ENCODE measurements at places on chromosomes 4 and X. TPM values are rescaled to one million over a fixed set of nuclear protein-coding genes. Genes with fewer than 3 reads are reported as not detected.

GRCh38 chr4:99815597-99816011 lies 1.0 kb upstream of the DAPP1 start:
- DNase-seq, result no peak

TMEM156 gene
- total RNA-seq, result 1.6 TPM

DNA sequence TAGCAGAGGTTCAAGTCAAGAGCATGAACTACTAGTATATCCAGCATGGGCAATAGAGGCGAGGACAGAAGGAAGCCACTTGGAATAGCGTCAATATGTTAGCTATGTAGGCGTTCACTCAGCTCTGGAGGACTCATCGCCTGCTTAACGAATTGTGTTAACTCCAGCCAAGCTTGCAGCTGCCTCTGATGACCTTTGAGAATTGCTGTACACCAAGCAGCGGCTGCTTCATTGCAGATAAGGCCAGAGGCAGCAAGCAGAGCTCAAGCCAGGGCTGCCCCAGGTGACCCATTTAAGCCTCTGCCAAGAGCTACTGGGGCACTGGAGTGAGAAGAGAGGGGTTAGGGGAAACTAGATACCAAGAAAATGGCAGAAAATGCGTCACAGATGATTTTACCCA lies 160.2 kb upstream of the IGFBP7 start:
- no peak for DNase-seq

DNA sequence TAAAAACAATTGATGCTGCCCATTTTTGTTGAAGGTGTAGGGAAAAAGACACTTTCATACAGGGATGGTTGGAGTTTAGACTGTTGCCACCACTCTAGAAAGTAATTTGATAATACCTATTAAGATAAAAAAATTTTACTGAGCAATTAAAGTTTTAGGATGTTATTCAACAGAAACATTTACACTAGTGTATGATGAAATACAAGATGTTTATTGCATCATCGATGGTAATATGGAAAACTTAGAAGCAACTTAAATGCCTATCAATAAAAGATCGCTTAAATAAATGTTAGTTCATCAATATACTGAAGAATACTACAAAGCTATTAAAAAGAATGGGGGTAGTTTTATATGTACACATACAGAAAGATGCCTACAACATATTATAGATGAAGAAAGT lies 9.2 kb upstream of the VSIG4 start:
- DNase-seq, result no peak

DNA sequence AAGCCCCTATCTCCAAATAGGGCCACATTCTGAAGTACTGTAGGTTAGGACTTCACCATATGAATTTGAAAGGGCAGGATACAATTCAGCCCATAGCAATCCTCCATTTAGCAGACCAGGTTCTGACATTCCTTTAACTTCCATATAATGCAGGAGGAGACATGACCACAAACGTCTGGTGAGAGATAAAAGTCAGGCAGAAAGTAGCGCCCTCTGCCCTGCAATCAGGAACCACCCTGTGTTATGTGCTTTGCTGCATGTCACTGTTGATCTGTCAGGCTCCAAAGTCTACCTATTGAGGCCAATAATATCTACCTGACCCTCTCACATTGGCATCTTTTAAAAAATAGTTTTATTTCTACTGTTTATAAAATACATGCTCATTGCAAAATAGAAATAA lies 30.2 kb upstream of the SEPSECS start:
- DNase-seq, result no peak

- DNase-seq, result no peak
These were observed 684.5 kb downstream of the GRID2 start for GRCh38 chr4:92988301-92988700.

DNA sequence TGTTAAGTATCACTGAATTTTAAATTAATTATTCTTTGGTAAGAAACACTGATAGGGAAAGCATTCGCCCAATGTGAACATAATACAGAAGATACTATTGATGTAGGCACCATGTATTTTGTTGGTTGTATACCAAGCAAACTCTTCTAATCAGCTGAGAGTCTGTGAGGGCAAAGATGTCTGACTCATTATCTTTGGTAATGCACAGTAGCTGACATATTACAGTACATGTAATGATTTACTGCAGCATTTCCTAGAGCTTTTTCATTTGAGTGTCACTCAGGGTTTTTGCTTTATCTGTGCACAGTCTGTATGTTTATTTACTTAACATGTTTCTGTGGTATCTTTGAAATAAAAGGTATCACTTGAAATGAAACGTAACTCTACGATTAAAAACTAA lies 49.2 kb downstream of the CENPVL3 start:
- no peak for DNase-seq

XK gene
- total RNA-seq, result 12.6 TPM

- DNase-seq, result no peak
These were observed 218.5 kb upstream of the AFF2 start for GRCh38 chrX:148281920-148282319.

NPFFR2 gene
- 3.6 TPM for total RNA-seq

- no peak for DNase-seq
These were observed 984.1 kb upstream of the GRID2 start for GRCh38 chr4:91319556-91320268.

GRCh38 chr4:11440481-11441193 lies 11.9 kb upstream of the HS3ST1 start:
- no peak for DNase-seq

MAOA gene
- 32.4 TPM for total RNA-seq

DNA sequence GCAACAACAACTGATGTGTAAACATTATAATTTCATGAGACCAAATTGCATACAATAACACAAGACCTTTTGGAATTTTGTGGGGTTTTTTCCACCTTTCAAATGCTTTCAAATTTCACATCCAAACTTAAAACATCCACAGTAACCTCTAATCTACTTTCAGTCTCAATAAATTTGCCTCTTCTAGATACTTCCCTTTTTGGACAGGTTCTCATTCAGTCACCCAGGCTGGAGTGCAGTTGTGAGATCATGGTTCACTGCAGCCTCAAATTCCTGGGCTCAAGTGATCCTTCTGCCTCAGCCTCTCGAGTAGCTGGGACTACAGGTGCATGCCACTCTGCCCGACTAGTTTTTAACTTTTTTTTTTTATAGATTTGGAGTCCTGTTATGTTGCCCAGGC lies 556.6 kb downstream of the NLGN4X start:
- DNase-seq, result no peak

BEND2 gene
- not detected for total RNA-seq

DNA sequence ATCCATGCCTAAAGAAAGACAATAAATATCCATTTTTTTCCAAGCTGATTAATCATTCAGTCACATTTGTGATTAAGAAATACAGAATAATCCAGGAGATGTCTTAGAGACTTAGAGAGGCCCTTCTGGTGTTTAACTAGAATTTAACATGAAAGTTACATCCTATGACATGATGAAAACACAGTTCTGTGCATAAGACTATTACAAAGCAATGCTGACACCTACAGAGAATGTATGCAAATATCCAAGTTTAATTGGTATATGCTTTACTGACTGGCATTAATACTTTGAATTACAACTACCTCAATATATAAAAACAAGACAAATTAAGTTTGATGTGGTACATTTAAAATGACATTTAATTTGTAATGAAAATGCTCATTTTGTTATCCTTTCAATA lies 17.8 kb upstream of the TLL1 start:
- no peak for DNase-seq

ESX1 gene
- total RNA-seq, result not detected

MAGEA12 gene
- total RNA-seq, result not detected

DNA sequence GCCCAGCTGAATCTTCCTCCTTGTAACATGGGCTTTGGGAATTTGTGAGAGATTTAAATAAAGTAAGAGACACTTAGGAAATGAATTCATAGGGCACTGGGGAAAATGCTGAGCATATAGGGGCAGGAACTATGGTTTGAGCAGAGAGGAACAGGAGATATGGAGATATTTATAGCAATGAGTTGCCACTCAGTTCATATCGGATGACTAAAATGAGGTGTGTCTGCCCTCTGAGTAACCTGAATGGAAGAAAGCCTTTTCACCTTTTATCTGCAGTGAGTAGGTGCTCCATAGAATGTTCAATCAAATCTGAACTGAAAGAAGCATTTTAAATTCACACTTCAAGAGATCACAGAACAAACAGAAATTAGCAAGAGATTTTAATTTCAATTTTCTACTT lies 105.7 kb downstream of the CEP44 start:
- no peak for DNase-seq

ZAR1 gene
- not detected for total RNA-seq

RIPPLY1 gene
- total RNA-seq, result not detected

Data from dorsolateral prefrontal cortex (tissue), 122 donors.